ENCODE measurements at places on chromosomes 11 and 22. TPM values are rescaled to one million over a fixed set of nuclear protein-coding genes. Genes with fewer than 3 reads are reported as not detected.

DNA sequence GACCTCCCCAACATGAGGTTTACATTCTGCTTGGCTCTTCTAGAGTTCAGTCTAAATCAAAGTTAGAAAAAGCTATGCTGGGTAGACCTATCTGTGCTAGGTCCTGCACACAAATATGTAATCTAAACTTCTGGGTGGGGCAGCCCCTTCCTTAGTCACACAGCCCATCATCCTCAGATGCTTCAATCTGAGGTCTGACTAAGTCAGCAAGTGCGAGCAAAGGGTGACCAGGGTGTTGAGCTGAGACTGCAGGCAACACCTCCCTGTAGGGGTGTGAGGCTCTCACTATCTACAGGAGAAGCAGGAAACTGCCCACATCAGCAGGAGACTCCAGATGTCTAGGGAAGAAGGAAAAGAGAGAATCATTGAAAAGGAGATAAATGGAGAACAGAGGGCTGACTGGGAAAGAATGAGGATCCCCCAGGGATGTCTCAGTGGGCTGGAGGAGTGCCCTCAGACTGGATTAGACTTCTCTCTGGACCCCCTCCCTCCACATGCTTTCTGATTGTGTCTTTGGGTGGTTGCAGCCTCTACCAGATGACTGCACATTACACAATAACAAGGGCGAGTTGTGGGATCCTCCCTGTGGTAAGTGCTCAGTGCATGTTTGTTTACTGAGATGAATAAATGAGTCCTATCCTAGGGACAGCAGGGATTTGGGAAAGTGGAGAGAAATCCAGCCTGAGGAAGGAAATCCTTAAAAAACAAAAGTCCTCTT lies 266.2 kb upstream of the PLET1 start:
- H3K4me1 ChIP-seq: peaks cover 26% of the 10 kb centered on the region
- H3K27me3 ChIP-seq: peaks cover 15% of the 10 kb centered on the region
- no peak overlapping the region for H3K4me3 ChIP-seq
- peak; percentile 68 for DNase-seq
- H3K27ac ChIP-seq: 0 out of 2 replicates have a peak overlapping the region, but pooled peaks have one; percentile 38
- H3K36me3 ChIP-seq: no peaks in the 10 kb centered on the region

- 0 out of 2 replicates have a peak, but pooled peaks cover 3% of the 10 kb centered on the region for H3K4me1 ChIP-seq
- H3K27ac ChIP-seq: no peak overlapping the region
- no peaks in the 10 kb centered on the region for H3K36me3 ChIP-seq
- no peak for DNase-seq
- H3K4me3 ChIP-seq: no peak overlapping the region
Measured at GRCh38 chr11:10641177-10641911, 52.2 kb downstream of the IRAG1 start.

- H3K4me3 ChIP-seq: no peak overlapping the region
- no peak for DNase-seq
- no peak overlapping the region for H3K27ac ChIP-seq
- H3K27me3 ChIP-seq: peaks cover 8% of the 10 kb centered on the region
- no peaks in the 10 kb centered on the region for H3K4me1 ChIP-seq
- no peaks in the 10 kb centered on the region for H3K36me3 ChIP-seq
Measured at GRCh38 chr22:20172141-20172613, 21.3 kb upstream of the CCDC188 start.

The CAT gene
- total RNA-seq: 49.4 TPM

The OR6X1 gene
- not detected for total RNA-seq

The GSTT2 gene
- total RNA-seq: 0.65 TPM

The OOSP4B gene
- not detected for total RNA-seq
